ENCODE measurements at places on chromosomes 16 and 17.

DNA sequence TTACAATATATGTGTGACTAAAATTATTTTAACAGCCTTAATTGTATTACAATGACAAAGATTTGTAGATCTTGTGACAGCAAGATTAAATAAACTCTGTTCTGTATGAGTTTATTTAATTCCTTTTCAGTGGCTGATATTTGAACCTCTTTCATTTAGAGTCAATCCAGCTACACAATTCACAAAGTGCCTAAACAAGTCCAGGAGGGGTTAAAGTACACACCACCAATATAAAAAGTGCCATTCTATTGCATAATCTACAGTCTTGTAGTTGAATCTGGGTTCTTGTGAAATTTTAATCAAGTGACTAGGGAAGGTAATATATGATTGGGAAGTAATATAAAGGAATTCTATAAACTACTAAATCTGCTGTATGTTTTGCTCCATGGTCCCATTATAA, 3.9 kb upstream of the NFAT5 start:
- DNase-seq, result no peak

GRCh38 chr17:2975469-2975958, 87.9 kb downstream of the OR1D5 start:
- no peak for DNase-seq

- DNase-seq, result no peak
Observed at GRCh38 chr17:58120195-58120822, 27.9 kb upstream of the OR4D1 start.

DNA sequence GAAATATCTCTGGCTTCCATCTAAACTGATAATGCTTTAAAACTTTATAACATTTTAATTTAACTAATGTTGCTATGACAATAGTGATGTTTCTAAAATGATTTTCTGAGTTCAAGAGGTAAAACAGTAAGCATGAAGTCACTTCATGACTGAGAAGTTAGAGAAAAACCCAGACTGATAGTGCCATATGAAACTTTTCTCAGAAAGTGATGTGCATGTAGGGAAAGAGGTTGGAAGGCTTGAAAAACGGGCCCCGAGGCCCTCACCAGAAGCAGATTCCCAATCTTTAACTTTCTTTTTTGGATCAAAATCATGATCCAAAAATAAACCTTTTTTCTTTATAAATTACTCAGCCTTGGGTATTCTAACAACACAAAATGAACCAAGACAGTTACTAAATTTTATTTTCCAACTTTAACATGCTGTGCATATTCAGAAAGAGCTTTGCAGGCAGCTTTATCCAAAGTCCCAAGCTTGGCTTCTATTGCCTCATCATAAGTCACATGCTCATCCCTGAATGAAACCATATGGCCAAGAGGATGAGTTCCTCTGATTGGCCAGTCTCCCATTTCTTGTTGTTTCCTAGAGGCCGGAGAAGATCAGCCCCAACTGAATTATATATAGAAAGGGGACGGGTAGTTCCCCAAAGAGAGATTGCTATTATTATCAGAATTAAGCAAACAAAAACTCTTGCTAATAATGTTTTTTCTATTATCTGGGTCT, 357.6 kb upstream of the SALL1 start:
- no peak for DNase-seq

- peak; percentile 3 for DNase-seq
Observed at GRCh38 chr17:8326511-8327302, 12.9 kb upstream of the ODF4 start.

DNA sequence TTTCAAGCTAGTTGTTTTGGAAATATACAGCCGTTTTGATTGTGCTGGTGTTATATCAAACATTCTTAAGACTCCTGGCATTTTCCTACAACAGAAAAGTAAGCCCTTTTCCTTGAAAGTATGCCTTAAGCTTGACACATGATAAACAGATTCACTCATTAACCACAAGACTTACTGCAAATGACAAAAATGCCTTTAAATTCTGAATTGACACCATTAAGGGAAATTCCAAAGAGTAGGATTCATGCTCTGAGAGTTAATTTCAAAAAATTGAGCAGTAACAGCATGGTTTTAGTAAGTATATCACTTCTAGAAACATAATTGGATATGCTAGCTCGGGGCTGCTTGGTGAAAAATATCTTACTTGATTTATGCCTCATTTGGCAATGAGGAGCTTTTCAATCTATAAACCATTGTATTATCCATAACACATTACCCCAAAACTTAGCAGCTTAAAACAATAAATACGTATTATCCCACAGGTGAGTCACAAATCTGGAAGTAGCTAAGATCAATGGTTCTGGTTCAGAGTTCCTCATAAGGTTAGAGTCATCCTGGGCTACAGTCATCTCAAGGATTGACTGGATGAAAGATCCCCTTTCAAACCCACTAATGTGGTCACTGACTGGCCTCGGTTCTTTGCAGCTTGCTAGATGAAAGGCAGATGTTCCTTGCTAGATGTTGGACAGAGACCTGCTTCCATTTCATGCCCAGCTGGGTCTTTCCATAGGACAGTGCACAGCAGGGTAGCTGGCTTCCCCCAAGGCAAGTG, 8.2 kb upstream of the PHAF1 start:
- DNase-seq, result no peak

- no peak for DNase-seq
Observed at GRCh38 chr16:7585705-7586104, 253.1 kb downstream of the RBFOX1 start.

- DNase-seq, result no peak
Observed at GRCh38 chr17:79798299-79799173, 1.7 kb upstream of the CBX8 start.

GRCh38 chr17:81991684-81992305, 14.4 kb downstream of the ASPSCR1 start:
- no peak for DNase-seq

DNA sequence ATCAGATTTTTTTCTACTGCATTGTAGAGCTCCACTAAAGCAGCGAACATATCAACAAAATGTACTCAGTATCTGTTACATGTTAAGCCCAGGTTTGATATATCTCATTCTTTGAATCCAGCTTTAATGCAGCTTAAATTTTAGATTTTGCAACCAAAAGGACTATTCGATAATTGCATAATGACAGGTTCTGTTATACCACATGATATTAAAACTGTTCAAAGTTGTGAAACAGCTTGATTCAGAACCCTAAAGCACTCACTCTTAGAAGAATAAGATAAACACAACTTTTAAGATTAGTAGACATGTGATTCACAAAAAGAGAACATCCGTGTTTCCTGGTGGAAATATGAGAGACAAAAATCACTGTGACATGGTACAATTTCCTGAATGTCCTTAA, 427.9 kb downstream of the CDH11 start:
- DNase-seq, result no peak

DNA sequence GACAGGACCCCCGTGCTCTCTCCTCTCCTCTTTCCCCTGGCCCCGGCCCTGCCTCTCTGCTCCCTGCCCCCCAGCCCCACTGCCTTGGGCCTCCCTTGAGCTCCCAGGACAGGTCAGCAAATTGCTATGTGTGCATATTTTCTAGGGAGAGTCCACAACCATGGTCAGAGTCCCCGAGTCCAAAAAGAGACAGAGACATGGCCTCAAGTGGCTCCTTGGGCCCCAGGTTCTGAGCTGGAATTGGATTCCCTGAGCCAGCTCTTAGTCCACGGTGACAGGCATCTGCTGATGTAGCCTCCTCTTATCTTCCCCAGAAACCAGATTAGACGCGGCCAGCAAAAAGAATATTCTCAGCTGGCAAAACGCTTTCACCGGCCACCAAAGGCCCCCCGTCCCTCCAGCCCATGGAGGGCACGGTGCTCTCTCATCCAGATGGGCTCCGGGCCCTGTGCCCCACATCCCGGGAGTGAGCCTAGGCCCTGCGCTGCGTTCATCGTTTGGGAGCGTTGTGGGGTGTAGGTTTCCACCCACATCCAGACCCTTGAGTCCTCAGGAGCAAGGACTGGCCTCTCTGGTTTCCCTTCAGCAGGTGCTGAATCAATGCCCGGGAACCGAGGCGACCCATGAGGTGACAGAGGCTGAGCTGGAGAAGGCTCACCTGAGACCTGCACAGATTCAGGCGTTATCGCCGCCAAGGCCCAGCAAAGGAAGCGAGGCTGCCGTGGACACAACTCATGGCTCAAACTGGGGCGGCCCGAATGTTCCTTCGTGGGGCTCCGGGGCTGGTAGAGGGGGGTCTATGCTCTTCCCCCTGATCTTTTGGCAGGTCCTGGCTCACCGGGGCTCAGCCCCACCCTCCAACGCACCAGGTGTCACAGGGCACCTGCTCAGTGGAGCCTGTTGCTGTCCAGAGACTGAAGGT, 16.3 kb upstream of the ENPP7 start:
- DNase-seq, result no peak

GRCh38 chr16:50153596-50154419, 702 bp downstream of the TENT4B start:
- no peak for DNase-seq

DNA sequence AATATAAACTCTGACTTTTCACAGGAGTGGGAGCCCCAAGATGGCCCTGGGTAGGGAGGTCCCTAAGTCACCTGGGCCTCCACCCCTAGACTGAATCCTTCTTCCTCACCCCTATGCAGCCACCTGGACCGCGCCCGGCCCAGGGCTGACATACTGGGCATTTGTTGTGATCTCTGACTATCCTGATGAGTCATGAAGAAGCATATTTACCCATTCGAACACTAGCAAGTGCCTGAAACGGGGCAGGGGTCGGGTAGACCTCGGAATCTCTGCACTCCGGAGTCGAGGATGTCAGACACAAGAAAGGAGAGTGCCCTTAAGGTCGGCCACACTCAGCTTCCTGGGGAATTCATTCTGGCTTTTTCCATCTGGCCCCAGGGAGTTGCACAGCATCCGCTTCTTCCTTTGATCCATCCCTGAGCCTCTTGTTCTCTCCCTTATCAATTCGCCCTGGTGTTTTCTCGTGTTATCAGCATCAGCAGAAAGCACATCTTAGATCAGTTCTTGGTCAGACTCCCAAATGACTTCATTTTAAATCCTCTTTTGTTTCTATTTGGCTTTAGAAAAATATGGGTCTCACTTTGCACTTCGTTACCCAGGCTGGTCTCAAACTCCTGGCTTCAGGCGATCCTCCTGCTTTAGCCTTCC, 10.4 kb downstream of the METTL22 start:
- DNase-seq, result no peak
